Mucosa of gallbladder (tissue), 1 donor: ENCODE measurements at places on chromosomes 4 and X. TPM values are rescaled to one million over a fixed set of nuclear protein-coding genes. Genes with fewer than 3 reads are reported as not detected.

- no peak for DNase-seq
Measured at GRCh38 chrX:113741744-113742143, 842.1 kb upstream of the HTR2C start.

DNA sequence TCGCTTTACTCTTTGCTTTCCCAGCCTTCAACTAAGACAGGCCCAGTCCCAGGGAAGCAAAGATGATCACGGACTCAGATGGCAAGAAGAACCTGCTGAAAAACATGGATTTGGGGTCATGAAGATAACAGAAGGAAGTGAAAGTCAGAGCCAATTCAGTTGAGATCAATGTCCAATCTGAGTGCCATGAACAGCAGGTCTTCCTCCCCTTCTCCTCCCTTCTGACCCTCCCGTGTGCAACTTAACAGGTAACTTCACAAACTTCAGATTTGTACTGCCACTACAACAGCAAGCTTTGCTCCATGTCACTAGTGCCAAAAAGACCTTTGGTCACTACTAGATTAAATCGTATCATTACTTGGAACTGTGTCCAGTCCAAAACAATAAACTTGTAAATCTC lies 15.5 kb upstream of the SGMS2 start:
- no peak for DNase-seq

DNA sequence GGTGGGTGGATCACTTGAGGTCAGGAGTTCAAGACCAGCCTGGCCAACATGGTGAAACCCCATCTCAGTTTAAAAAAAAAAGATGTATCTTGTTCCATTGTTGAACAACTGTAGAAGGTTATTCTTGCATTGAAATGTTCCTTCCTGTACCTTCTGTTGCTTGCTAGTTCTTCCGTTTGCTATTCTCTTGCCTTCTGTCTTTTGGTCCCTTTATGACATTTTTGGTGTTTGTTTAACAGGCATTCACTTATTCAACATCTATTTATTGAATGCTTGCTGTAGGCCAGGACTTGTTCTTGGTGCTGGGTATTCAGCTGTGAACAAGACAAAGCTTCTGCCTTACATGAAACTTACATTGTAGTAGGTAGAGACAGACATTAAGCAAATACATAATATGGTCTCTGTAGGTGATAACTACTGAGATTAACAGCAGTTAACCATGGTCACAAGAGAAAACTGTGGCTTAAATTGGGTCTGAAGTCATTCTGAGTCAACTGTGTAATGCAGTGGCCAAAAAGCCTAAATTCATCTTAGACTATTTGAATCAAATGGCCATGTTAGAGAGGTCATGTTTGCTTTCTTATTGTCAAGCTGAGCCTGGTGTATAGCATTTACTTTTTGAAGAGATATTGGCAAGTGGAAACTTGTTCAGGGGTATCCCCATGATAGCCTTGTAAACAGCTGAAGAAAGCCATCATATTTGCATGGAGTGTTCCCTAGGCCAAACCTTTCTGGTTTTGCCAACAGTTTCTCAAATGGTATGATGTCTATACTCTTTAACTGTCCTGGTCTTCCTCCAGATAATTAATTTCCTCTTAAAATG lies 35.6 kb downstream of the GAB1 start:
- DNase-seq = no peak

The CDKL5 gene
- 12.1 TPM for total RNA-seq

DNA sequence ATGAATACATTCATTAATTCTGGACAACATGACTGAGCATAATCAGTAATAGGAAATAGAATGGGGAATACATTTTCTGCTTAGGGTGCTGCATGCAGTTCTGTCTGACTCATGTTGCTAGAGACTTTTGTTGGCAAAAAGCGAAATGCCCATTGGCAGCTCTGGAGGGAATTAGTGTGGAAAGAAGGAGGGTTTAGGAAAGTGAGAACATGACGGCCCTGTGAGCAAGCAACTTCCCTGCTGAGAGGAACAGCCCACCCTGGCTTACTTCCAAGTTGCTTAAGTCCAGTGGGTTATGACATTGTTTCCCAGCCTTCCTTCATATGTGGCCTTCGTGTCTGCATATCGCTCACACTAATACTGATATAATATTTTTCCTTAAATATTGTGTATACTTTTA lies 13.8 kb downstream of the MAD2L1 start:
- no peak for DNase-seq

- DNase-seq = no peak
Measured at GRCh38 chr4:176945334-176945733, 152.6 kb upstream of the VEGFC start.
